Spinal cord (tissue), 10 donors: ENCODE measurements at places on chromosomes 13 and 19.

DNA sequence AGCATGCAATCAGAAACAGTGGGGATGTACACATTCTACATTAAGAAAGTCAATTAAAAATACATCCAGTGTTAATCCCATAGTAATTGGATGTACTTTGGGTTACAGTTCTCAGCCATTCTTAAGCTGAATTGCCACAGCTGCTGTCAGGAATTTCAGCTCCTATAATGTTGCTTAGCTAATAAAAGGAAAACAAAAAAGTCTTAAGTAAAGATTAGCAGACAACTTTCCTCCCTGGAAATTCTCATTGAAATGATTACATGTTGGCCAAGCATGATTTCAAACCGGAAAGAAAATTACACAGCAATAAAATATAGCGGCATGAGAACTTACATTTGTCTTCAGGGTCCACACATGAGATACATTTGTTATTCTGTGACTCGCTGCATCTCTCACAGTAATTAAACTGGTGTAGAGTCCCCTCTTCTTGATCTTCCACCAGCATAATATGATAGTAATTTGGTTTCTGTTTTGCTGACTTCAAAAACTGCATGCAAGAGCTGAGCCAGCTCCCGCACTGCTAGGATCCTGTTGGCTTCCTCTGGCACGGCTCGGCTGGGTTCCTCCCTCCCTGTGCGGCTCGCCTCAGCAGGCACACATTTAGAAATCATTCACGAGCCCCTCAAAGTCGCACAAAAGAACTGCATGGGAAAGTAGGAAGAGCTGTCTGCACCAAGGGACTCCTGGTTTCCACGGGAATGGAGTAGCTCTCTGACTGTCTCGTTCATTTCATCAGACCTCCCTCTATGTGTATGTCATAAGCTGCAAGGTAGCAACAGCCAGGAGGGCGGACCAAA lies at the start of gene HTR2A:
HTR2A (minus strand) TSS at position 713 of the 797 bp plus-strand sequence. CDS start 1,147 bp downstream, outside the sequence.
- DNase-seq = peak; percentile 56

DNA sequence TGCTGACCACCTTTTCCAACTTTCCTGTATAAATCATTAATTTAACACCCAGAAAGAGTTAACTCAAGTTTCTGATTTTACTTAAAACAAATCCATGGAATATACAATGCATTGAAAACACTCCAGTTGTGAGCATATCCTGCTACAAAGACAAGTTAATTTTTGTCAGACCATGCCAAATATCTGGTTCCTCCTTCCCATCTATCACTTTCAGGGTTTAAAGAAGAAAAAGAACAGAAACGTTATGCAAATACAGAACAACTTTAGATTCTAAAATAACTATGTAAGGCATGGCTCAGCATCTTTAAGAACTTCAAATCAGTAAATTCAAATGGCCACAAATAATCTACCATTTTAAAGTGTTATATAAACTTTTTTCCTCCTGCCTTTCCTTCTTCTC lies 14.9 kb downstream of the MRPS31 start:
- DNase-seq = no peak

DNA sequence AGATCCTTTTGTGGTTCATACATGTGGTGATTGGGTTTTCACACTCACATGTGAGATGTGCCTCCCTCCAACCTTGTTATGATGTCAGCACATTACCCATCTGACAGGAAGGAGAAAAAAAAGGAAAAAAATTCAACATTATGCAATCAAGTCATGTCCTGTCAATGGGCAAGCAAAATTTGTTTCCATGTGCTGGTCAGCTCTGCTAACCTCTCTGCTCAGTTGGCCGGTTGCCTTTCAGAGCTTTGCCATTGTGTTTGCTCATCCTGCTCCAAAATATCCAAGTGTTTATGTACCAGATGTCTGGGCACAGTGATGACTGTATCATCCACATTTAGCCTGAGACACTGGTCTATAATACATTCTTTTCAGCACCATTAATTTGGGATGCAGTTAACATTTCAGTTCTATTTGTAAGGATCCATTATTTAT lies 27.0 kb upstream of the METTL21C start:
- DNase-seq = peak; percentile 78

GRCh38 chr13:47281991-47282390 lies 385.1 kb upstream of the HTR2A start:
- DNase-seq = no peak

- no peak for DNase-seq
Observed at GRCh38 chr13:28094306-28094705, 6.1 kb downstream of the FLT3 start.

DNA sequence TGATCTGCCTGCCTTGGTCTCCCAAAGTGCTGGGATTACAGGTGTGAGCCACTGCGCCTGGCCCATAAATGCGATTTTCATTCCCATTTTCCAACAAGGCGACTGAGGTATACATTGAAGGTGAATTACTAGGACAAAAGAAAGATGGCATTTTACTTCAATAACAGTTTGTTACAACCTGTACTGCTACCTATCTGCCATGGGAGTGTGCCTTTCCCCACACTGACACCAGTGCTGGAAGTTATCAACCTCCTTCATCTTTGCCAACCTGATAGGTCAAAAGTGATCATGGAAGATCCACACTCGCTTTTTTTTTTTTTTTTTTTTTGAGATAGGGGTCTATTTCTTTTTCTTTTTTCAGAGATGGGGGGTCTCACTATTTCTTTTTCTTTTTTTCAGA lies 11.0 kb downstream of the CRX start:
- DNase-seq = no peak

DNA sequence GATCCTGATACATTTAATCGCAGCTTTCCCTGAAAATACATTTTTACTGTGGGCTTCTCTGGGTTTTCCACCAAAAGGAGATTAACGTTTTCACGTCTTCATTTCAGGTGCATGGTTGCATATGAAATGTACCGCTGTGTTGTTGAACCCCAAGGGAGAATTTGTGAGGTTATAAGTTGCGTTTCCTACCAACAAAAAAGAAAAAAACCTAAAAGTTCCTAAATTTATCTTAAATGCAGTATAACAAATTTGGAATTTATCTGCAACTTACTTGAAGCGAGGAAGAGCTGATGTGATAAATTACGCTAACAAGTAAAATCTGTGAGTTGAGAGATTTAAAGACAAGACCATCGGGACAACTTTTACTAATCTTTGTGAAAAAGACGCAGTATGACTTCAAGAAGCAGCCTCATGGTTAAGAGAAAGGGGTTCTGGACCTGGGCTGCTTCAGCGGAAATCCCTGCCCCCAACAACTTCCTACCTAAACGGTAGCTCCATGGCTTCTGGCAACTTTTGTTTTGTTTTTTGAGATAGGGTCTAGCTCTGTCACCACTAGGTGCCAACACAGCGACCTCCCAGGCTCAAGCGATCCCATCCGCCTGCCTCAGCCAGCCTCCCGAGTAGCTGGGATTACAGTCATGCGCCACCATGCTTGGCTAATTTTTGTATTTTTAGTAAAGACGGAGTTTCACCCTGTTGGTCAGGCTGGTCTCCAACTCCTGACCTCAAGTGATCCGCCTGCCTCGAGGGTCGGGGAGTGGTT lies 958 bp upstream of the OBI1 start:
- DNase-seq = peak; percentile 12

DNA sequence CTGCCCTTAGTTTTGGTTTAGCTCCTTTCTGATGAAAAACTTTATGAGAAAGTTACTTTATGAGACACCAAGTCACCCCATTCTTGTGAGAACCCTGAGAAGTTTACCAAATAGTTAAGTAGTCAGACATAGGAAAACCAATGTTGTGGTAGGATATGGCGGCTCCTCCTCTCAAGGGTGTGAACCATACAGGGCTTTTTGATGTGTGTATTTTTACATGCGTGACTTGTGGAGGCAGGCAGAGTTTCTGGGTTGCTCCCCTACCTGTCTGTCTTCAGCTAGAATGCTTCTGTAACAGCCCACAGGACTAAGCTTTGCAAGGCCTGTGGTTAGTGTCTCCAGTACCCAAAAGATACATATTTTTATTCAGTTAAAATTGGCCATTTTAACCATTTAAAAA lies 18.3 kb downstream of the UBAC2 start:
- DNase-seq = no peak

GRCh38 chr13:44230736-44231135 lies 142.9 kb upstream of the SERP2 start:
- no peak for DNase-seq

DNA sequence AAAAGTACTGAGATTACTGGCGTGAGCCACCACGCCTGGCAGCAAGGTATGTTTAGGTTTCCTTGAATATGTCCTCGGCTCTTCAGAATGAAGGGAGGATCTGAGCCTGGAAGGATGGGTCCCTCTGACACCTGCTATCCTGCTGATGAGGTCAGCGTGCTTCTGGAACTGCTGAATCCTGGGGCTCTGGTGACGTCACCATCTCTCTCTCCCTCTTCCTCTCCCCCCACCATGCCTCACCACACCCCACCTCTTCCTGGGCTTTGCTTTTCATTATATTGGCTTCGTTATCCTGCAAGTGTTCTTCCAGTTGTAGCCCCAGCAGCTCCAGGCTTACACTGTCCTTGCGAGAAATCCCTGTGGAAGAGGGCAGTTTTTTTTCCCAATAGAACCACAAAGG lies 49.8 kb downstream of the CCNE1 start:
- DNase-seq = no peak

GRCh38 chr13:101785858-101786257 lies 333.4 kb downstream of the ITGBL1 start:
- DNase-seq = no peak

DNA sequence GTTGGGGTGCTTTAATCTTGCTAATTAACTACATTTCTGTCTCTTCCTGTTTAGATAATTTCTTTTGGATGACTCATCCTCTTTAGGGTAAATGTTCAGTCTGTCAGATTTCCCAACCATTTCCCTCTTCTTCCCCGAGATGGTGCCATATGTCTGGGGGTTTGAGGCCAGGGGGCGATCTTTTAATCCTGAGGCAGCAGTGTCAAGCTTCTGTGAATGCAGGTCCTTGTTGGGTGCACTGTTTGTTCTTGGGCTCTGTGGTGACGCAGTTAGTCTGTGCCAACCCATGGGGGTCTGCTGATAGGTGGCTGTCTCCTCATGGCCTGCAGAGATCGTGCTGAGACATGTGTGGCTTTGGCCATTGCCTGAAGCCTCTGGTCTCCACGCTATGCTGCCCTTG lies 420.4 kb downstream of the NDFIP2 start:
- no peak for DNase-seq

DNA sequence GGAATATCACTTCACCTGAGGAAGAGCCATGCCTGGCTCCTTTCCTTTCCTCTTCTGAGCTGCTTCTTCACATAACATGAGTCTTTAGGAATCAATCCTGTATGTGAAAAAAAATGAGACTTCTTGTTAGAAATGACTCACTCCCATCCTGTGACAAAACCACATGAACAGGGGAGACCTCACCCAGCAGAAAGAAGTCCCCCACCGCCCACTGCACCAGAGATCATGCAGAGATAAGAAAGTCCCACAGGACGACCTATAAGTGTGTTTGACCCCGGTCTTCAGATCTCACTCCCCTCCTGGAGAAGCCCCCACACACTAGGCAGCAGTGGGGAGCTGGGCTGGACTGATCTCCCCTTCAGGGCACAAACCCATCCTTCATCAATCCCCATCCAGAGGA lies 7.8 kb downstream of the ZNF600 start:
- no peak for DNase-seq

- no peak for DNase-seq
Observed at GRCh38 chr19:41220811-41221210, 1.8 kb downstream of the AXL start.

DNA sequence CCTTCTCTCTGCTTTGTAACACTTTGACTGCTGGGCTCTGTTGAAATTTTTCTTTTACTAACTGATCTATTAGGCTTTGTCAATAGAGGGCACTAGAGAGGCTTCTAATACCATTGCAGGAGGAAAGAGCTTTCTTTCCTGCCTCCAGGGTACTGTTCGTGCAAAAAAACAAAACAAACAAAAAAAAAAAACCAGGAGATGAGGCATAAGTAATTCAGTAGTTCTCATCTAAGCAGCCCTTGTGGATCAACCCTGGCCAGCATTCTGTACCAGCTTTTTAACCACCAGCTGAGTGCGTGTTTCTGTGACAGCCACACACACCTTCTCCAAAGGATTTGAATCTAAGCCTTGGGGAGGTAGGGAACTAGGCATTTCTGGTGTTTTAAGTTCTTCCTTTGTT lies 1707.6 kb upstream of the SLC10A2 start:
- DNase-seq = peak; percentile 12

GRCh38 chr13:25032160-25032559 lies 63.8 kb upstream of the PABPC3 start:
- DNase-seq = no peak

- no peak for DNase-seq
Observed at GRCh38 chr13:106630162-106630561, 62.2 kb upstream of the ARGLU1 start.

GRCh38 chr13:39038569-39039030 lies 344 bp downstream of the NHLRC3 start:
- DNase-seq = no peak

- DNase-seq = no peak
Observed at GRCh38 chr13:30600496-30600895, 17.2 kb upstream of the USPL1 start.

- DNase-seq = no peak
Observed at GRCh38 chr19:32397671-32398101, 7.9 kb upstream of the DPY19L3 start.

- DNase-seq = no peak
Observed at GRCh38 chr13:98775844-98776598, 23.5 kb upstream of the SLC15A1 start.

GRCh38 chr13:45861322-45861721 lies 9.8 kb upstream of the SIAH3 start:
- no peak for DNase-seq

DNA sequence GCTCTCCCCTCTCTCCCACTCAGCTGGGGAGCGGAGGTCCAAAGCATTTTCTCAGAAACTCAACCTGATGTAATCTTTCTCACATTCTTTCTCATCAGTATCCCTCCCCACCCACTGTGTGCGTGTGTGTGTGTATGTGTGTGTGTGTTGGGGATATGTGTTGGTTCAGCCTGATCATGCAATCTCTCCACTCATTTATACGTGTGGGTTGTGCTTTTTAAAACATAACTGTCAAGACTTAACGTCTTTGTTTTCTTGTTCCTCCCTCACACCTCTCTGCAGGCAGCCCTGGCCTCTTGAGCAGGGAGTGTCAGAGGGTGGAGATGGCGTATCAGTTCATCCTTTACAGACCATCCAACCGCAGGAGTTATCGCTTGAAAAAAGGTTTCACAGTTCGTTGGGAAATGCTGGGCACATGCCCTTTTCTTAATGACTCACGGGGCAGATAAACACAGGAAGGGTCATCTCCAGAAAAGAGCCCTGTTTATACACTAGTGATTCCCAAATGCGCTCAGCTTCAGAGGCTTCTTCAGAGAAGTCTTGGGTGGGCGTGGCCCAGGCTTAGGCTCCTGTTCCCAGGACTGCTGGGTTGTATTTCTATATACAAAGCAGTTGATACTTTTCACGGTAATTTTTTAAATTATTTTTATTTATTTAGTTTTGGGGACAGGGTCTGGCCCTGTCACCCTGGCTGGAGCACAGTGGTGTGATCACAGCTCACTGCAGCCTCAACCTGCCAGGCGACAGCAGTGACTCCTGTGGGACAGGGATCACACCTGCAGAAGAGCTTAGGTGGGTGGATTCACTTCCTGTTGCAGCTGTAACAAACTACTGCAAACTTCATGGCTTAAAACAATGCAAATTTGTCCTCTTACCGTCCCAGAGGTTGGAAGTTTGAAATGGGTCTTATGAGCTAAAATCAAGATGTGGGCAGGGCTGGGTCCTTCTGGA lies 60.3 kb downstream of the CCDC70 start:
- DNase-seq = no peak

- no peak for DNase-seq
Observed at GRCh38 chr19:41801792-41802211, 5.4 kb downstream of the CEACAM3 start.

- DNase-seq = no peak
Observed at GRCh38 chr13:112623051-112623711, 35.2 kb upstream of the TUBGCP3 start.
